ENCODE measurements at places on chromosomes 2 and 18. TPM values are rescaled to one million over a fixed set of nuclear protein-coding genes. Genes with fewer than 3 reads are reported as not detected.

Gene SPP2
- total RNA-seq = not detected

Gene SIX3
- total RNA-seq = not detected

Gene SULT6B1
- total RNA-seq = not detected

Gene GNLY
- total RNA-seq = 26.3 TPM

Gene SP3
- 99.3 TPM for total RNA-seq

Gene TSN
- total RNA-seq = 56.2 TPM

Gene ARMC9
- 0.51 TPM for total RNA-seq

Gene RAD51AP2
- total RNA-seq = not detected

Gene DAW1
- total RNA-seq = not detected

Gene PDE6D
- total RNA-seq = 28.3 TPM

Measured in activated naive CD4-positive, alpha-beta T cell treated with anti-CD3 and anti-CD28 coated beads, Interleukin-2, amount 10 ng/mL, durations not matched to agents 5 hours and 36 hours (primary cell).